Kidney epithelial cell (primary cell): ENCODE measurements at places on chromosomes 3 and 15. TPM values are rescaled to one million over a fixed set of nuclear protein-coding genes. Genes with fewer than 3 reads are reported as not detected.

DNA sequence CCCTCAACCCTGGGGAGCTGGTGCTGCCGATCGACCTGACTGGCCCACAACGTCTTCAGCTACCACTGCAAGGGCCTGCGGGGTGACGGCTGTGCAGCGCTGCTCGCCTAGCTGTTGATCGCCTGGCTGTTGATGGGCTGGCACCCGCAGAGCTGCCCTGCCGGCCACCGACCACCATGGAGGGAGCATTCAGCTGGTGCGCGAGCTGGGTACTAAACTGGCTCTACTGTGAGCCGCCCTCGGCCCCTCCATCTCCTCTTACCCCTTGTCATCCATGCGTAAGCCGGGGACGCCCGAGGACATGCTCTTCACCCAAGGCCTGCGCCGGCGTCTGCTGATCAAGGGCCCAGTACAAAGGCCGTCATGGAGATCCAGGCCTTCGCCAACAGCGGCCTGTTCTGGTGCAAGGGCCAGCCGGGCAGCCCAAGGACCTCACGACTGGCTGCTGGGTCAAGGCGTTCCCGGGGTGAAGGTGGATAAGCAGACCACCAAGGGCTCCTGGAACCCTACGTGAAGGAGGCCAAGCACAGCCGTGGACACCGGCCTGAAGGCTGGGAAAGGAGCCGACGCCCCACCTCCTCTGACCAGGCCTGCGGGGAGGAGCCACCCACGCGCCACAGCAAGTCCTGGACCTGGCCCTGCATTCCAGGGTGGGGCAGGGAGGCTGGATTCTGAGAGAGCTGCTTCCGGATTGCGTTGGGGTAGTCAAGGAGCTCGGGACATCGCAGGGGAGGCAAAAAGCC lies 46.9 kb downstream of the SFMBT1 start:
- DNase-seq, result no peak

DNA sequence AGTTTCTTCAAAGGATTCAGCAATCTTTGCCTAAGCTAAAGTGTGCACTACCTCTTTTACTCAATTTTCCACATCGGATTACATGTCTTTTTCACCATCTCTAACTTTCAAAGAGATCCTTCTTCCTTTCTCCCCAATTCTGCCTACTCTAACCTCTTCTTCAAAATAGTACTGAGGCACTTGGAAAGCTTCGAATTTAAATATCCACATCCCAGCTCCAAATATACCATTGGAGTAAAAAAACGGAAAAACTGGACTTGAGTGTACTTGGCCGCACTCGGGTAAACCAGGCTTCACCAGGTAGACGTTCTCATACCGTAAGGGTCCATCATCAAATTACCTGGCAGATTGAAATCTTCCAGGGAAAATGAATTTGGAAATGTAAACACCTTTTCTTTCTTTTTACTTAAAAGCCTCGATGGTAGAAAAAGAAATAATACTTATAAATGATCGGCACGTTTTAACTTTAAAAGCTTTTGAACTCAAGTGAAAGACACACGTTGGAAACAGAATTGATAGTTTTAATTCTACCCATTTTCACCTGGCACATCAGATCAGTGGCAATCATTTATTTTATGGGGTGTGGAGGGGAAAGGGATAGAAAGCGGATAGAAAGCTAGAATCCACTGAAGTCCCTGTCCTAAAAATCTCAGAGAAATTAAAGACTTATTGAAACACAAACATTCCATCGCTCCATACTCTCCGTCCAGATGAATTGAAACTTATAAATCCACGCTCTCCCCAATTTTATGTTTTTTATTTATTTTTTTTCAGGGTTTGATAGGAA lies 8.2 kb upstream of the MEIS2 start:
- no peak for DNase-seq

The SCG3 gene
- 0.04 and 0.14 TPM in 2 replicates for total RNA-seq

GRCh38 chr3:136840252-136840651 lies 21.3 kb downstream of the SLC35G2 start:
- no peak for DNase-seq

- DNase-seq, result peak; percentile 70
These were observed at the start of gene SKIC8 for GRCh38 chr15:78299101-78299930. SKIC8 (minus strand) TSS chr15:78299609; CDS start chr15:78295686, 3,923 bp downstream.

GRCh38 chr15:42575188-42576039 lies at the start of gene STARD9:
STARD9 (plus strand) TSS chr15:42575606; CDS start chr15:42575716, 110 bp downstream.
- peak; percentile 90 for DNase-seq

The BOC gene
- total RNA-seq, result 3.4 and 4.7 TPM in 2 replicates

The PPP4R2 gene
- 39.4 and 42.5 TPM in 2 replicates for total RNA-seq

The FBXW12 gene
- total RNA-seq, result 0.46 TPM in 1 of 2 replicates, not detected in the other

- no peak for DNase-seq
These were observed 97.1 kb upstream of the MYZAP start for GRCh38 chr15:57494581-57494980.

The CATSPER2 gene
- total RNA-seq, result 1.8 and 5.0 TPM in 2 replicates

- no peak for DNase-seq
These were observed 159.5 kb downstream of the TP63 start for GRCh38 chr3:189790658-189791057.

- DNase-seq, result no peak
These were observed 85.7 kb upstream of the RNF7 start for GRCh38 chr3:141652349-141652748.

- DNase-seq, result no peak
These were observed 139.7 kb downstream of the SNRPN start for GRCh38 chr15:25094519-25094918.

DNA sequence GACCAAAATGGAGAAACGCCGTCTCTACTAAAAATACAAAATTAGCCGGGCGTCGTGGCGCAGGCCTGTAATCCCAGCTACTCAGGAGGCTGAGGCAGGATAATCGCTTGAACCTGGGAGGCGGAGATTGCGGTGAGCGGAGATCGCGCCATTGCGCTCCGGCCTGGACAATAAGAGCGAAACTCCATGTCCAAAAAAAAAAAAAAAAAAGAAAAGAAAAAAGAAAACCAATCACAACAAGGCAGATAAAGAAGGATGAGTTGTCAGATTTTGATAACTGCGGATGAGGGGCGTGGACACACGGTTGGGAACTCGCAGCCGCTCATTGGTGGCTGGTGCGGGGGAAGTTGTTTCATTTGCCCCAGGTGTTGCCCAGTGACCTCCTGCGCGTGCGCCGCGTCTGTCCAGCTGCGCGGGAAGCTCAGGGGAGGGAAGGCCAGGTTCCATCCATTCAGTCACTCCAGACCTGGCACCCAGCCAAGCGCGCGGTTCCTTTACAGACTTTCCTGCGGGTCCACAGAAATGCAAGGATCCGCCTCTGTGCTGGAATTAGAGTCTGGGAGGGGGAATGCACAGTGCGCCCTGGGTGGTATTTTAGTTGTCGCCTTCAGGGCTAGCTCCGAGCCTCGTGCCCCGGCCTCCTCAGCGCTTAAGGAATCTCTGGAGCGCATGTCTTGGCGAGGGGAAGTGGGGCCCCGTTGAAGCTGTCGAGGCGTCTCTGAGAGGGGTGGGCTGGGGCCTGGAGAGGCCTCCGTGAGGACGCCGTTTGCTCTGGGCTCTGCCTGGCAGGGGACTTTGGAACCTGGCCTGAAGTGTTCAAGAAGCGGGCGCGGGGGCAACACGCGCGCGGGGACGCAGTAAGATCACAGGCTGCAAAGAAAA lies 708 bp upstream of the GCHFR start:
- DNase-seq, result no peak

GRCh38 chr3:15795651-15796308 lies 2.0 kb downstream of the ANKRD28 start:
- no peak for DNase-seq

DNA sequence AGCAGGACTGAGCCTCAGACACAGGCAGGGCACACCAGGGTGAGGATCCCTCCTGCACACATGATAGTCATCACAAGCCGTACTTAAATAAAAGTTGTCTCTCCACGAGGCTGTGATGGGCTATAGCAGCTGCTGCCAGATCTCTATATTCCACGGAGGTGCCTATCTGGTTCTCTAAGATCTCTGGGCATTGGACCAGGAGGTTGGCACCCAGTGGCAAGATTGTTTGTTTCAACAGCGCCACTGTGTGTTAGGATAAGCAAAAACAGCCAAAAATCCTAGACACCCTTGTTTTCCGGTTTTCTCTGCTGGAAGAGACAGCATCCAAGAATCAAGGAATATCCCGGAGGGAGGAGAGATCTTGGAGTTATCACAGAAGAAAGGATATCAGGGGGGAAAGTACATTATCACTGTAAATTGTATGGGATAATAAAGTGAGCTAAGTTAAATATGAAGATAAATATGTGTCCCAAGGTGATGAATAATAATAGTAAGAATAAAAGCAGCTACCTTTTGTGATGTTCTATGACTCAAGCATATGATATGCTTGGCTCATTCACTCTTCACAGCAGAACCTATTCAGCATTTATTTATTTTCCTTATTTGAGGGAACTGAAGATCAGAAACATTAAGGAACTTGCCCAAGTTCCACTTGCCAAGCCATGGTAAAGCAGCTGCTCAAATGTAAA lies 90.6 kb upstream of the AKAP13 start:
- DNase-seq, result no peak

DNA sequence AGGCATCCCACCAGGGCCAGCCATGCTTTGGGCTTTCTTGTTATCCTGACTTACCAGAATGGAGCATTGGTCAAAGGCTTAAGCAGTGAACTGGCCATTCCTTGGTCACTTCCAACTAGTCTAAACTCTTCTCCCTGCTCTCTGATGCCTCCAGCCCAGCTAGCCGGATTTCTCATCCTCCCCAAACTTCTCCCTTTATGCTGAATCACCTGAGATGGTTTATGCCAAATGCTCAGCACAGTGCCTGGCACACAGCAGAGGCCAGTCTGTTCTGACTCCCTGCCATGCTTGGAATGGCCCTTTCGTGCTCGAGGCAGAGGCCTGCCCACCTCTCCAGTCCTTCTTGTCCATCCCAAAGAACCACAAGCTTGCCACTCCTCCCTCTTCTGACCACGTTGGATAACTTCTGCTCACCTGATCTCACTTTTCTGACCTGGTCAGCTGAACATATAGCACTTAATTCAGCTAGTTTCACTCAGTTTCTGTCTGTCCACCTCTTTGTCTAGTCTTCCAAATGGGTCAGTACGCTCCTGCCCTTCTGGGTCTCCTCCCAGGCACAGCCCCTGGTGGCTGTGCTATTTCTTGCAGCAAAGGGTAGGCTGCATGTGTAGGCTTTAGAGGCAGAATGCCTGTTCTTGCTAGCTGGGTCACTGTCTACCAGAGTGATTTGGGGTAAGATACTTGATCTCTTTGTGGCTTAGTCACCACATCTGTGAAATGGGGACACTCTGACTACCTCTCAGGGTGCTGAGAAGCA lies 2.2 kb upstream of the RBP1 start:
- DNase-seq, result no peak
